ENCODE measurements at places on chromosomes 16 and 17.

GRCh38 chr16:78659216-78659615 lies 559.8 kb downstream of the WWOX start:
- no peak for DNase-seq

- DNase-seq: no peak
Measured at GRCh38 chr17:59620064-59620359, 317 bp downstream of the CLTC start.

DNA sequence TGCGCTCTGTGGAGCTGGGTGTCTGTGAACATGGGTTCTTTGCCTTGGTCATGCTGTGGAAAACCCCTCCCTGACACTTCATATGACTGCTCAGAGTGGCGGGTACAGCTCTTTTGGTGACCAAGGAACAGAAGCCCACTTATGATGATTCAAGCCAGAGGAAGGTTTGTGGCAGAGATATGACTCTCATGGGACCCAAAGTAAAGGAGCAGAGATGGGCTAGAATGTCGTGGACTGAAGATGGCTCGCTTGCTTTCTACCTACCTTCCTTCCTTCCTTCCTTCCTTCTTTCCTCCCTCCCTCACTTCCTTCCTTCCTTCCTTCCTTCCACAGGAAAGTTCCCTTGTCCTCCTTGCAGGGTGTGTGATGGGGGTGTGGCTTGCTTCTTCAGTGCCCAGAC lies 169.7 kb upstream of the IRX3 start:
- no peak for DNase-seq

DNA sequence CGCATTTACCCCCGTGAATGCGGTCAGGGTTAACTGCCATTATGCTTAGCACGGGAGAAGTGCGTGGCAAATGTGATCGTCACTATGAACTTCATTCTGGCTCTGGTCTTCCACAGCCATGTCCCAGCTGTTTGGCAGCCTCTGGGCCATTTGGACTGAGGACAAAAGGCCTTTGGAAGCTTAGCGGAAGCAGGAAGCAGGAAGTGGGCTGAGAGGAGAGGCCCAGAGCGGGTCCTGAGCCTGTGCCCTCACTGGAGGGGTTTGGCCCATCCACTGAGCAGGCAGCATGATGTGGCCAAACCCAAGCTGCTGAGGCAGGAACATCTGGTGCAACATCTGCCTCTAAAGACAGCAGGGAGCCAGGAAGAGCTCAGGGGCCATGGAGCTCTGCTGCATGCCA lies 345.9 kb downstream of the C16orf95 start:
- DNase-seq: no peak

- DNase-seq: no peak
Measured at GRCh38 chr16:84864326-84864955, 44.7 kb downstream of the CRISPLD2 start.

GRCh38 chr17:16419074-16419928 lies 3.9 kb downstream of the TRPV2 start:
- DNase-seq: no peak

GRCh38 chr16:57268804-57269800 lies 15.4 kb downstream of the PLLP start:
- no peak for DNase-seq

- no peak for DNase-seq
Measured at GRCh38 chr16:12613131-12613991, 190.3 kb downstream of the CPPED1 start.

DNA sequence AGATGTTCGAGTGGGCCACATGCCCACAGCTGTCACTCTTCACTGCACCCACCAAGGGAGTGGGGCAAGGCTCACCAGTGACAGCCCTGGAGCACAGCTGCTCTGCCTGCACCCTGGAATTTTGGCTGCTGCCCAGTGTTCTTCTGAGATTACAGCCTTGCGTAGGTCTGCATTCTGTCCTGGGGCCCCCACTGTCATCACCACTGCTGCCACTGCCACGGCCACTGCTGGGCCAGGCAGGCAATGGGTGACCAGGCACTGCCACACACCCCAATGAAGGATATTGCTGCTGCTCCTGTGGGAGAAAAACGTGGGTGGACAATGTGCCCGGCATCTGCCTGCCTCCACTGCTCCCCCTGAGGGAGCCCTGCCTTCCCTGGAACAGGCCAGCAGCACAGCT lies 1717.0 kb downstream of the TP53TG3F start:
- no peak for DNase-seq

GRCh38 chr16:47064775-47065174 lies 79.0 kb downstream of the NETO2 start:
- DNase-seq: no peak

GRCh38 chr16:90037276-90037675 lies 18.0 kb upstream of the DBNDD1 start:
- no peak for DNase-seq

GRCh38 chr16:19092653-19093410 lies 20.9 kb upstream of the ITPRIPL2 start:
- DNase-seq: no peak

DNA sequence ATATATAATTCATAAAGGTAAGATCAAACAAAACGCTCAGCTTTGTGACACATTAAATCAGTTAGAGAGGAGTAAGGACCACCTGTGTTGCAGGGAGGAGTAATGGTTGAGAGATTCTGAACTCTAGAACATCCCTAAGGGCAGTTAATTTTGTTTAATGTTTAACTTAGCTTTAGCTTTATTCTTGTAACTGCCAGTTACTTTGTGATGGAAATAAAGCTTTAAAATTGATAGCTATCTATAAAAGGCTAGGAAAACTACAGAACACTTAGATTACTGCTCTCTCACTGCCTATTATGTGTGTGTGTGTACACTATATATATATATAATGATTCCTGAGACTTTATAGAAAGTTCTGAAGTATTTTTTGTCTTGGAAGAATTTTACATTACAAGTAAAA lies 37.8 kb downstream of the PTRH2 start:
- no peak for DNase-seq

Measured in vagina (tissue), 2 donors.